NCI-H187 treated with DMSO at 0.1 percent for 48 hours (cell line): ENCODE measurements at places on chromosomes 1 and 21.
A peak's percentile ranks its signal among the peaks of the same experiment; 100 is the strongest.

- DNase-seq: no peak
These were observed 38.1 kb downstream of the SLC44A3 start for GRCh38 chr1:94858276-94858675.

GRCh38 chr1:30511563-30511962 lies 211.8 kb downstream of the MATN1 start:
- DNase-seq: no peak

DNA sequence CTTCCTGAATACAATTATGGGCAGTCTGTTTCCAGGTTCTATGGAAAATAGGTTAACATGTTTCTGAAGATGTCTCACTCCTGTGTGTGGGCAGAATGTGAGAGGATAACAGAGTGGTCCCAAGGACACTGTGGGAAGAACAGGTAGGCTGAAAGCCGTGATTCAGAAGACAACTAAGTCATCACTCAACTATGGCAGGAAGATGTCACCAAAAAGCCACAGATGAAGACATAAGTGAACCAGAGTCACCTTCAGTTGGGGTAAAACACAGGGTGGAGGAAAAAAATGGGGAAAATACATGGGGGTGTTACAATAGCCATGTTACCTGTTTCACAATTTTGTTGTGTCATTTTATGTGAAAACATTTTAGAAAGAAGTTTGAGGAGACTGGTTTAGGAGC lies 75.1 kb downstream of the UCHL5 start:
- no peak for DNase-seq

DNA sequence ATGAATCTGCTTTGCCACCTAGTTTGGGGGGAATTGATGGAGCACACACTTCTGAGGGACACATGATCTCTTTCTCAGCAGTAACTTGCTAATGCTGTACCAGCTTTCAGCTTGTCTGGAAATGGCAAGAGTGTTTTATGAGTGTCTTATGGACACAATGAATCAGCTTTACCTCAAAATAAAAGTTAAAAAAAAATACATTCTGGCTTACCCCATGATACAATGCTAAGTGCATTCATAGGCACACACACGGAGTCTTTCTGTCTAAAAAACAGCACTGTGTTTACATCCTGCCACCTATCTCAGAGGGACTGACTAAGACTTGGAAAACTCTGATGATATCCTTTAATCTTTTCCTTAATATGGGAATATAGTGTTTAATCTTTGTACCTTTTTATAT lies 455.5 kb upstream of the ADAMTS5 start:
- DNase-seq: no peak

GRCh38 chr1:9592510-9593075 lies 3.9 kb downstream of the TMEM201 start:
- DNase-seq: no peak

DNA sequence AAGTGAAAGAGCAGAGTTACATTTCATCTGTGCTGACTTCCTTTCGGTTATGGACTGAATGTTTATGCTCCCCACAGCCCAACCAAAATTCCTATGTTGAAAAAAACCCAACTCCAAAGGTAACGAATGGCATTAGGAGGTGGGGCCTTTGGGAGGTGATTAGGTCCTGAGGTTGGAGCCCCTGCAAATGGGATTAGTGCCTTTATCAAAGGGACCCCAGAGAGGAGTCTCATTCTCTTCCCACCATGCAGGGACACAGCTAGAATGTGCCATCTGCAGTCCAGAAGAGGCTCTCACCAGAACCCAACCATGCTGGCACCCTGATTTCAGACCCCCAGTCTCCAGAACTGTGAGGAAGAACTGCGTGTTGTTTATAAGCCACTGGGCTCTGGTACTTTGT lies 199.3 kb downstream of the TOMM20 start:
- no peak for DNase-seq

- DNase-seq: no peak
These were observed 1.7 kb downstream of the DENND4B start for GRCh38 chr1:153944827-153945117.

DNA sequence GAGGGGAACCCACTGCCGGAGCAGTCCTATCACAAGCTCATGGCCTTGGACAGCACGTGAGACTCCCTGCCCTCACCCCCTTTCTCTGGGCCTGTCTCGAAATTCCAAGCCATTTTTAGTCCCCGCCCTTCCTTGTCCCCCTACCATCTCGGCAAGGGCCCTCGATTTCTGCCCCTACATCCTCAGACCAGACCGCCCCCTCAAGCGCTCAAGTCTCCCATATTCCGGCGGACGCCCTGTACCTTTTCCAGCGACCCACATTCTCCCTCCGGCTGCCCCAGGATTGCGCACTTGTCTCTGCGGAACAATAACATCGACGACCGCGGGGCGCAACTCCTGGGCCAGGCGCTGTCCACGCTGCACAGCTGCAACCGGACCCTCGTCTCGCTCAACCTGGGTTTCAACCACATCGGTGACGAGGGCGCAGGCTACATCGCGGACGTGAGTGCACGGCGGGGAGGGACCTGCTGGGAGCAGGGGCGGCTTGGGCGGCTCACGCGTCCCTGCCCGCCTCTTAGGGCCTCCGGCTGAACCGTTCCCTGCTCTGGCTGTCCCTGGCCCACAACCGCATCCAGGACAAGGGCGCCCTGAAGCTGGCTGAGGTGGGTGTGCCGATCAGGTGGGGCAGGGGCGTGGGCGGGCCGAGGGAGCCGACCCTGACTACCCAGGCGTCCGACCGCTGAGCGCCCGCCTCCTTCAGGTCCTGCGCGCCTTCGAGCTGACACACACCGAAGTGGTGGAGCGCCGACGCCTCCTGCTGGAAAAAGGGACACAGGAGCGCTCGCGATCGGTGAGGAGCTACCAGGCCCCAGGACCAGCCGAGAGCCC lies 7.0 kb downstream of the LRRC71 start:
- DNase-seq: peak; percentile 44

GRCh38 chr1:39107341-39108290 lies 81.5 kb downstream of the NDUFS5 start:
- no peak for DNase-seq

DNA sequence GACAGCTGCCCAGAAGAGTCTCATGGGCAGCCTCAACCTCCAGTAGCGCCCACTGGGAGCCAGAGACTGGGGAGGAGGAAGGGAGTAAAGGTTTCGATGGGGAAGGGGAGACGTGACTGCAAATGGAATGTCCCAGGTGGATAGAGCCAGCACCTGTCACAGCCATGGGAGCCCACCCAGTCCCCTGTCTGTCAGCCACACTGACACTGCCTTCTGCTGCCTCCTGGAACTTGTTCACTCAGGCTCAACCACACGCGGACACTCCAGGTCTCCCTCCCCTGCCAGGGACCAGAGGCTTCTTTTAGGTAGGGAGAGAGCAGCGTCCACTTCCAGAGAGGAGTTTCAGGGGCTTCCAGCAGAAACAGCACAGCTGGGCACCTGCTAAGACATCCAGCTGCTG lies 346.3 kb downstream of the NPHP4 start:
- DNase-seq: no peak

DNA sequence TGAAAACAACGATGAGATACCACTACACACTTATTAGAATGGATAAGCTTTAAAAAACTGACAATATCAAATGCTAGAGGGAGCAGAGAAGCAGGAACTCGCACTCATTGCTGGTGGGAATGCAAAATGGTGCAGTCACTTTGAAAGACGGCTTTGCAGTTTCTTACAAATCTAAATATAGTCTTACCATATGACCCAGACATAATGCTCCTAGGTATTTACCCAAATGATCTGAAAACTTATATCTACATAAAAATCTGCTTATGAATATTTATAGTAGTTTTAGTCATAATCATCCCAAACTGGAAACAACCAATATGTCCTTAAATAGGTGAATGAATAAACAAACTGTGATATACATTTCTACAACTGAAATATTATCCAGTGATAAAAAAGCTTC lies 430.9 kb downstream of the MATN1 start:
- no peak for DNase-seq

DNA sequence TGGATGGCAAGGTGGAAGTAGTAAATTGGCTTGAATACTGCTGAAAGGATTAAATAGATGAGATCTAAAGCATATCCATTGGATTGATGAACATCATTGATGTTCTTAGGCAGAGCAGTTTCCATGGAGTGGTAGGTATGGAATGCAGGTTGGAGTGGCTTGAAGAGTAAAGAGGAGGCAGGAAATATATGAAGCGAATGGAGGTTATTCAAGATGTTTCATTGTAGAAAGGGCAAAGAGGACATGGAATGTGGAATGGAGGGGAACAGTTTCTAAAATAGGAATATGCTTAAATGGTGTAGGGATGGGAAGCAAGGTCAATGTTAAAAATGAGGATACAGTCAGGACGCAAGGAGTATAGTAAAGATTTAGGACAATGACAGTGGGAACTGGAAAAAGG lies 6.1 kb downstream of the OSBPL9 start:
- no peak for DNase-seq

DNA sequence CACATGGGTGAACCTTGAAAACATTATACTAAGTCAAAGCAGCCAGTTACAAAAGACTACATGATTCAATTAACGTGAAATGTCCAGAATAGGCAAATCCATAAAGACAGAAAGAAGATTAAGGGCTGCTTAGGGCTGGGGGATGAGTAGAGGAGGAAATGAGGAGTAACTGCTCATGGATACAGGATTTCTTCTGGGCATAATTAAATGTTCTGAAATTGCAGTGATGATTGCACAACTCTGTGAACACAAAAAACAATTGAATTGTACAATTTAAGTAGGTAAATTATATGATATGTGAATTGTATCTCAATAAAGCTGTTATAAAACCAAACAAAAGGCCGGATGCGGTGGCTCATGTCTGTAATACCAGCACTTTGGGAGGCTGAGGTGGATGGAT lies 52.2 kb downstream of the RERE start:
- DNase-seq: no peak

DNA sequence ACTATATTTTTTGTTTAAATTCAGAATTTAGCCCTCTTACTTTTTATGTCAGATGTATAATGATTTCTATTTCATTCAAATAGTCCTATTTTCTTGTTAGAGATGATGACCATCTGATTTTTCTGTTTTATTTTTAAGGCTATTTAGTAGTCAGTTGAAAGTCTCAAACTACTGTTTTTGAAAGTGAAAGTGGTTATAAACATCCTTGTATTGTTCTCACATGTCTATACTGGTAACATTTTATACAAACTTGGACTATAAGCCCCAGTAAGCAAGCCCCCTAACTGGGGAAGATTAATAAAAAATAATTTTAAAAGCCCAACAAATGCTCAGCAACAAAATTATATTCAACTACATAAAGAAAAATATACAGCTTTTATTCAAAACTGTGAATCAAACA lies 271.3 kb upstream of the RGS18 start:
- DNase-seq: no peak

- DNase-seq: no peak
These were observed 15.3 kb downstream of the SPATA46 start for GRCh38 chr1:162361349-162361748.

GRCh38 chr1:161307230-161307768 lies 2.5 kb downstream of the MPZ start:
- no peak for DNase-seq

DNA sequence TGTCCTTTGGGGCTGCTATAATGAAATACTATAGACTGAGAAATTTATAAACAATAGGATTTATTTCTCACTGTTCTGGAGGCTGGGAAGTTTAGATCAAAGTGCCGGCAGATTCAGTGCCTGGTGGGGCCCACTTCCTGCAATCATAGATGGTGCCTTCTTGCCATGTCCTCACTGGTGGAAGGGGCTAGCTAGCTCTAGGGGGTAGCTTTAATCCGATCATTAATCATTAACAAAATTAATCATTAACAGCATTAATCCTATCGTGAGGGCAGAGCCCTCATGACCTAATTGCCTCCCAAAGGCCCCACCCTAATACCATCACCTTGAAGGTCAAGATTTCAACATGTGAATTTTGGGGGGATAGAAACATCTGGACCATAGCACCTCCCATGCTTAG lies 124.3 kb downstream of the TRABD2B start:
- no peak for DNase-seq

DNA sequence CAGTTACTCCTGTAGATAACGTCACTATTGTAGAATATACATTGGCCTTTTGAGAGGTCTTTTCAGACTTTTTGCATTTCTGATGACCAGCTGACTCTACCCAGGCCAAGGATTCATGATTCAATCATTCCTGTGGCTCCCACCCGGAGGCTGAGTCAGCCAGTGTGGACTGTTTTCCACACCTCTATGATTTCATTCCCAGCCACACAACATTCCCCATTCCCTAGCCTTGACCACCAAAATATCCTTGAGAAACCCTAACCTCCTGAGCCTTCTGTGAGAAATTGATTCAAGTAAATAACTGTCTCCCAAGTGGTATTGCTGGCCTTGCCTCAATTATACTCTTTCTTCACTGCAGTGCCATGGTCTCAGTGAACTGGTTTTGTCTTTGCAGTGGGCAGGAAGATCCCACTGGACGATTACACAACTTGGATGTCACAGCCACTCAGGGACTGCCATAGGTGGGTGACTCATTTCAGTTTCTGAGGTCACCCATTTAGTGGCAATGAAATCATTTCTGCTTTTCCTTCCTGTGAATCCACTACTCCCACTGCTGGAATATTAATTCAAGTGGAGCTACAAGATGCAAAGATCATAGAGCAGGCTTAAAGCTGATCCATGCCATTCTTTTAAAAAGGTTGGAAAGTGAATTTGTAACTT lies 518.6 kb upstream of the ZP4 start:
- no peak for DNase-seq

- peak; percentile 79 for DNase-seq
These were observed 652.9 kb upstream of the USP24 start for GRCh38 chr1:55868026-55868425.

DNA sequence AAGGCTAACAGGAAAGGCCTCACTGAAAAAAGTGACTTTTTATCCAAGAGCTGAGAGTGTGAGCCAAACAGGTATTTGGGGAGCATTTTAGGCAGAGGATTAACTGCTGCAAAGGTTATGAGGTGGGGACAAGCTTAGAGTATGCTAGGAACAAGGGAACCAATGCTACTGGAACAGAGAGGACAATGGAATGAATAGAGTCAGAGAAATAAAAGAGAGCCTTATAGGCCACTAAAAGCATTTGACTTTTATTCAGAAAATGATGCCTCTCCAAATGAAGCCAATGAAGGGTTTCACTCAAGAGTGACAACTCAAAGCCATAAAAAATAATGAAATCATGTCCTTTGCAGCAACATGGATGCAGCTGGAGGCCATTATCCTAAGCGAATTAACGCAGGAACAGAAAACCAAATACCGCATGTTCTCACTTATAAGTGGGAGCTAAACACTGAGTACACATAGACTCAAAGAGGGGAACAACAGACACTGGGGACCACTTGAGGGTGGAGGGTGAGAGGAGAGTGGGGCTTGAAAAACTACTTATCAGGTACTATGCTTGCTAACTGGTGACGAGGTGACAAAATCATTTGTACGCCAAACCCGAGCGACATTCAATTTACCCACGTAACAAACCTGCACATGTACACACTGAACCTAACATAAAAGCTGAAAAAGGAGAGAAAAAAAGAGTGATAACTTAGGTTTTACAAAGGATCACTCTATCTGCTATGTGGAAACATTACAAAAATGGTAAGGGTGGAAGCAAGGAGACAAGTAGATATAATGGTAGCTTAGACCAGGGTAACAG lies 11.1 kb downstream of the PTP4A2 start:
- DNase-seq: peak; percentile 74

DNA sequence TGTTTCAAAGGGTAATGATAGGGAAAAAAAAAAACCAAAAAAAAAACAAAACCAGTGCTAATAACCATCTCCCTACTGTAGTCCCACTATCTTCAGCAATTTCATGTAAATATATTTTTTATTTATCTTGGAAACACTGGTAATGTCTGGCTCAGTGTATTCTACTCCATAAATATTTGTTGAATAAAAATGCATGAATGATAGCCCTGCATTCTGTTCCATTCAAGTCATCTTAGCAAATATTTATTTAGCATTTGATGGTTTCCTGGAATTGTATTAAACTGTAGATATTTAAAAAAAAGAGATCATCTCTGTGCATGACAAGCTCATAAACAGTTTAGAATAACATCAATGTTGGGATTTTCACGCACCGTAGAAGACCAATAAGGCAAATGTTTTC lies 24.2 kb downstream of the IL23R start:
- no peak for DNase-seq
